ENCODE measurements at places on chromosomes 5 and 9. TPM values are rescaled to one million over a fixed set of nuclear protein-coding genes. Genes with fewer than 3 reads are reported as not detected.
A peak's percentile ranks its signal among the peaks of the same experiment; 100 is the strongest.

CATSPER3 gene
- 0.08 TPM for total RNA-seq

GPRIN1 gene
- total RNA-seq, result 14.0 TPM

DNA sequence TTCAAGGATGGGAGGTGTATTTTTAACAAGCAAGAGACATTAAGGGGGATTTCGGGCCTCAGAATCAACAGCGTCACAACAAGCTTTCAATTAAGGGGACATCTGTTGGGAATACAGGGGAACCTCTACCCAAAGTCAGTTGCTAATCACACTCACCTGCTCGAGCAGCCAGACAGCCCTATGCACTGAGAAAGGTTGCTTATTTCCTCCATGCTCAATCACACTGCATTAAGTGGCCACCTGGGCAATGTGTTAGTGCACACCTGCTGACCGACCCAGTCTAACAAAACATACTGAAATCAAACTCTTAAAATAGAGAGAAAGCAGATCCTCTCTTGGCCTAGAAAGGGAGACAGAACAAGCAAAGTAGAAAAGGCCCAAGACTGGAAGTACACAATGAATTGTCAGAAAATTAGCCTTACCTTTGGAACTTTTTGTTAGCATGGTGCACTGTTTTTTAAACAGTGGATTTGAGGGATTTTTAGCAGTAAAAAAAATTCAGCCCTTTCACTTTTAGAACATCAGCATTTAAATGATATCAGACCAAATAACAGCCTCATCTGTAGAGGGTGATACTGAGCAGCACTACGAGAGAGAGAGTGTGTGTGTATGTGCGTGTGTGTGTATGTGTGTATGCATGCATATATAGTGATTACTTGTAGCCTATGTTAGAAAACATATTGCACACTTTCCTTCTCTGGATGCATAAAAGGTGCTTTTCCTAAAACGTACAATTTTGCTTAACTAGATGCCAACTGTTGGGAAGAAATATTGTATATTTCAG is 1118.6 kb upstream of the DMAC1 start:
- peak; percentile 2 for DNase-seq

- DNase-seq, result no peak
Measured at GRCh38 chr5:127031147-127031862, 947 bp upstream of the MARCHF3 start.

Measured in H4 (cell line).